Lung (tissue), 17 donors: ENCODE measurements at places on chromosomes 6 and 20.

DNA sequence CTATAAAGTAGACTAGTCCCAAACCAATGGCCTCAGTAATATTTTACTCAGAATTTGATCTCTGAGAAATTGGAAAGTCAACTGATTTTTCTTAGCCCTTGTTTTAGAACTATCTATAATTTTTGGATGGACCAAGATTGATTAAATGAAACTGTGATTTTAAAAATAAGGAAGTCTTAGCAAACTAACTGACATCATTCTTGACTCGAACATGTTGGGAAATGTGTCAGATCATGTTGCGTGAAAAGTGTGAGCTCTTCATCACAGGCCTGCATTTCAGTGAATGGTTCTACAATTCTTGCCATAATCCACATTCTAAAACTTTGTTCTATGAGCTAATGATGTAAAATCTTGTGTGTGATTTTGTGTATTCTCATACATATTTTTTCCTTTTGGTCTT lies 11.0 kb downstream of the TNFAIP3 start:
- no peak for DNase-seq

- DNase-seq: peak; percentile 78
Observed at GRCh38 chr6:39166189-39166911, 51.4 kb upstream of the SAYSD1 start.

GRCh38 chr6:145948328-145948727 lies 15.8 kb downstream of the SHPRH start:
- DNase-seq: no peak

DNA sequence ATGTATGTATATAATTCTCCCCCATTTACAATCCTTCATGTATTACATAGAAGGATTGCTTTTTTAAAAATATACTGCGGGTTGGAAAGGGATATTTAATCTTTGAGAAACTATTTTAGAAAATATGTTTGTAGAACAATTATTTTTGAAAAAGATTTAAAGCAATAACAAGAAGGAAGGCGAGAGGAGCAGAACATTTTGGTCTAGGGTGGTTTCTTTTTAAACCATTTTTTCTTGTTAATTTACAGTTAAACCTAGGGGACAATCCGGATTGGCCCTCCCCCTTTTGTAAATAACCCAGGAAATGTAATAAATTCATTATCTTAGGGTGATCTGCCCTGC lies 3.6 kb downstream of the FOXC1 start:
- no peak for DNase-seq

DNA sequence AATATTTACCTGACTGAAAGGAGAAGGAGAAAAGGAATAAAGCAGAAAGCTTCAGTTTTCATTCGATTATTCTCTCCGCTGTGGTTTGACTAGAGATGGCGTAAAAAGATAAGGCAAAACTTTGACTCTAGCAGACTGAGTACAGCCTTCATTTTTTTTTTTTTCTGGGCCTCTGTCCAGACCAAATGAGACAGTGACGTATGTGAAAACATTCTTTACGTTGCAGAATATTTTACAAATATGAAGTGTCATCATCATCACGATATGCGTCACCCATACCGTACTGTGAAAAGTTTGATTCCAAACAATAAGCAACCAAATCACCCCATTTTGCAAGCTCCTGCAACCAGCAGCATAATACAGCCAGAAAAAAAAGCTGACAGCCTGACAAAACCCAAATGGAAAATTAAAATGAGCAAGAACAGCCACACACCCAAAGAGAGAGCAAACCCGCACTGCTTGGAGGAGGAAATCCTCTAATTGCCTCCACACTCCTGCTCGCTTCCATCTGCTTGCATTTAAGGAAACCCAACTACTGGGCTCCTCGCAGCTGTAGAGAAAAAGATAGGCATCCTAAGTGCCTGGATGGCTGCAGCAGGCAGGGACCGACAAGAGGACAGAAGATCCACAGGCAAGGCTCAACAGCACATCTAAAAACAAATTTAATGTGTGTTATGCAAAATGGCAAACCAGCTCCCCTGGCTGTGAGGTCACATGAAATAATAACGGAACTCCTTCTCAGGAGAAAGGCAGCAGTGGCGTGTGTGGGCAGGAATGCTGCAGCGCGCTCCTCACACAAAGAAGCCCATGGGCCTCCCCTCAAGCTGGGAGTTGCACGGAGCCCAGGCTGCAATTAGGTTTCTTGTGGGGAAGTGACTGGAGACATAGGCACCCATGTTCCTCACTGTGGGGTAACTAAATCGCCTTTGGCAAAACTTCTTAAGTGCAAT lies 113.1 kb downstream of the FYN start:
- DNase-seq: peak; percentile 61

DNA sequence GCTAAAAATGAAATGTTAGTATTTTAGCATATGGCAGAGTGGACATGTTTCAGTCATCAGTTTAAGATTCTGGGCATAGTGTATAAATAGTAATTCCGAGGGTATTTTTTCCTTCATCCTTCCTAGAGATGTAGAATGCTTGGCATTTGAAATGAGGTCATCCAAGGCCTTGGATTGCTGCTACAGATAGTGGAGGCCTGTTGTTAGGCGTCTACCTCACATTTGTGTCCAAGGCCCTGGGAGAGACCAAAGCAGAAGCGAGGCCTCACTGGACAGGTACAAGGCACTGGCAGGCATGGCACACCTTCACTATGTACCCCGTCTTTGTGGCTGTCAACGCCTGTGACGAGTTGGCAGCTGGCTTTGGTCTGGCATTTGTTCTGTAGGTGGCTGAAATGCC lies 58.0 kb downstream of the DTD1 start:
- DNase-seq: no peak

- peak; percentile 64 for DNase-seq
Observed at GRCh38 chr6:40719671-40720374, 132.7 kb upstream of the LRFN2 start.

DNA sequence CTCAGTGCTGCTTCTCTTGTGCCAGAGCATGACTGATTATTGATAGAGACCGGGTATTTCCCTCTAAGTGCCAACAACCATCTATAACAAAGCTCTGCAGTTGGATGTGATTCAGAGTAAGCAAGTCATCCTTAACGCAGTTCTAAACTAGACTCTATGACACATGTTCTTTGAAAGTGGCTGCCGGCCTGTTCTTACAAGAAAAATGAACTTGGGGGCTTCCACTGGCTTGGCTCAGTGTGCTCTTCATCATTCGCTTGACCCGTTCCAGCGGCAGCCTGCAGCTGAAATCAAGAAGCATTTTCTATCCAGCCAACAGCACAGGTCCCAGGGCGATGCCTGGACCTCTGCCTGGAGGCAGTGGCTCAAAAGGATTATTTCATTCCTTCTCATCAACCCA lies 29.8 kb downstream of the GFOD1 start:
- peak; percentile 80 for DNase-seq

- no peak for DNase-seq
Observed at GRCh38 chr6:38498085-38498484, 141.6 kb downstream of the BTBD9 start.

GRCh38 chr6:96947055-96947454 lies 22.5 kb downstream of the KLHL32 start:
- no peak for DNase-seq

DNA sequence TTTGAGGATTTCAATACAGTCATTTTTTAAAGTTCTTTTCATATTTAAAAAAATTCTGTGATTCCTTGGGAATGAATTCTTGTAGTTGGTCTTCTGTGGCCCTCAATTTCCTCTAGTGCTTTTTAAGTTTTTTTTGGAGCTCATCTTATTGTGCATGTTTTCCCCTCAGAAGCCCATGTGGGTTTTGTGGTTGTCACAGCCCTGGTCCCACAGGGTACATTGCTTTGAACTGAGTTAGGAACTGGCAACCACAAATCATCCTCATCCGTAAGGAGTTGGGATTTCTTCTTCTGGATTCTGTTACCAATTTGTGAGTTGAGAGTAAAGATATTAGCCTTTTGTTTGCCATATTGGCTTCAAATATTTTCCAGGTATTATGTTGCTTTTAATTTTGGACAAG lies 89.9 kb downstream of the AKAP7 start:
- DNase-seq: no peak

DNA sequence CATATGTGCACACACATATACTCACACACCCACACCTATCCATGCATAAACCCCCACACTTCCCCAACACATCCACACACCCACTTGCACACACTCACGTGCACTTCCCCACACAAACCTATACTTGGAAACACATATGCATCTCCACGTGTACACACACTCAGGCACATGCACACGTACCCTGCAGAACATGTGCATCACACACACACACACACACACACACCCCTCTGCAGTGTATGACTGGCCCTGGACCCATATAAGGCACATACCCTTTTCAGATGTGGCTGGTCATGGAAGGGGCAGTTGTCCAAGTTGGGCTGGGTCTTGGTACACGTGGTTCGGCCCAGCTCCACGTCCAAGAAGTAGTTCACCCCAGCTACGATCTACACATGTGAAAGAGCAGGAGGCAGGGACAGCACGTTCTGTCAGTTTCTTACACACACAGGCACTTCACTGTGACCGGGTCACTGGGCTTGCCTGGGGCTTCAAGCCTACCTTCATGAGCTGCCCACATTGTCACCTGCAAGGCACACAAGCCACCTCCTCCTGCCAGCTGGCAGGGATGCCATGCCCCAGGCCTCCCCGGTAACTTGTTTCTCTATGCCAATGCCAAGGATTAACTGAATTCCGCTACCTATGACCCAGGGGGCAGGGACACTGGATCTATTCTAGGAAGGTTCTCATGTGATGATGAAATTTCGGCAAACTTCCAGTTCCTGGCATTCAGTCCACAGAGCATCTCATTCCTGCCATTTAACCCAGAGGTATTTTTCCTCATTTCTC lies 2.6 kb downstream of the CST3 start:
- DNase-seq: no peak

- DNase-seq: no peak
Observed at GRCh38 chr6:33683051-33683571, 28.4 kb downstream of the UQCC2 start.

- DNase-seq: no peak
Observed at GRCh38 chr20:46959081-46959692, 64.5 kb downstream of the EYA2 start.

- peak; percentile 13 for DNase-seq
Observed at GRCh38 chr20:2301164-2301622, 5.4 kb downstream of the TGM3 start.

DNA sequence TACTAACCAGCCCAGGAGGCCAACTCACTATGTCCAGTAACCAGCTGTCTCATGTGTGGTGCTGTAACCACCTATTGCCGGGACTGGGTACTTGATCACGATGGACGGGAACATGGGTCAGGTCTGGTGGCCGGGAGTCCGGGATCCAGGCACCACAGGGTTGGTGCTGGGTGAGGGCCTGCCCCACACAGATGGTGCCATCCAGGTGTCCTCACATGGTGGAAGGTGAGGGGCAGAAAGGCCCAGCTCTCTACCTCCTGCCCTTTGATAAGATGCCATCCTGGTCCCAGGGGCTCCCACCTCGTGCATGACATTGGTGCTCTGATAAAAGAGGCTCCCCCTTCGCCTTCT lies 116.3 kb downstream of the TAF4 start:
- DNase-seq: no peak

DNA sequence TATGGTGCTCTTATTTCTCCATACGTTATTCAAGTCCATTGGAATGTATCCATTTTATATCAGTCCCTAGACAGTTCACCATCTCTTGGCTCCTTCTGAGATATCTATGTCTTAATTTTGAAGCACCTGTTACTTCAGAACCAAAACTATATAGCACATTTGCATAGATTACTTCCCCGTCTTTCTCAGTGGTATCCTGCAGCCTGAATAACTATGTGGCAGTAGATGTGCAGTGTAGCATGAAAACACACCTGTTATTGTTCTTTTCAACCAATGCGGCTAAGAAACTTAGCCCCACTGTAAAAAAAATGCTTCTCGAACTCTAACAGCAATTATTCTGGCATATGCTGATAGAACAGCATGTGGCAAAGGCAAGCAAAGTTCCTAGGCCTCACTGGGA lies 1184.4 kb upstream of the ADGRB3 start:
- no peak for DNase-seq

GRCh38 chr6:48447251-48447650 lies 336.3 kb upstream of the PTCHD4 start:
- no peak for DNase-seq

DNA sequence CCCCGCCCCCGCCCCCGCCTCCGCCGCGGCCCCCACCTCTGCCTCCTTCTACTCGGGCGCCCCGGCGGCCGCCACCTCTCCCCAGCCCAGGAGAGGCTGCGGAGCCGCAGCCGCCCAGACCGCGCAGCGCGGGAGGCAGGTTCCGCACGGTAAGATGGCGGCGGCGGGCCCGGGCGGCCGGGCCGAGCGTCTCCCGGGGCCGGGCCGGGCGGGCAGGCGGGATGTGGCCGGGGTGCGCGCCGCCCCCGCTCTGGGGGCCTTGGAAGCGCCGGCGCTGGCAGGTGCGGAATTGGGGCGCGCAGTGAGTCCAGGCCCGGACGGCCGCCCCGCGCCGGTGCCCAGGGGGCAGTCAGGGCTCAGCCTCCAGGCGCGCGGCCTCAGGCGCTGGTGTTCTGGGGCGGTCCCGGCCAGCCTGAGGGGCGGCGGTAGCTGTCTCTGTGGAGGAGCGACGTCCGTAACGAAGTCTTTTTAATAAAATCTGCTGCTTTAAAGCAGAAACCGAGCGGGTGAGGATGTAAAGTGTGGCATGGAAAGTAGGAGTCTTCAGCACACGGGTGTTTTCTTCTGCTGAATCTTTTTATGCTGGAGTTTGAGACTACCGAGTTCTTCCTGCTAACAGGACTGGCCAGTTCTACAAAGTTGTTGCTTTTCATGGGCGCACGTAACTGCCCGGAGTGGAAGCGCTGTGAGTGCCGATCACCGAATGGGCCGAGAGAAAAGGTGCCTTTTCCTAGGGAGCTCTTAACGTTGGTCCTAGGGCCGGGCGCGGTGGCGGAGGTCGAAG lies at the start of gene GID8:
Gene GID8 (plus strand): TSS at position 43 of the 784 bp plus-strand sequence. CDS start 3,356 bp downstream, outside the sequence.
- peak; percentile 51 for DNase-seq

DNA sequence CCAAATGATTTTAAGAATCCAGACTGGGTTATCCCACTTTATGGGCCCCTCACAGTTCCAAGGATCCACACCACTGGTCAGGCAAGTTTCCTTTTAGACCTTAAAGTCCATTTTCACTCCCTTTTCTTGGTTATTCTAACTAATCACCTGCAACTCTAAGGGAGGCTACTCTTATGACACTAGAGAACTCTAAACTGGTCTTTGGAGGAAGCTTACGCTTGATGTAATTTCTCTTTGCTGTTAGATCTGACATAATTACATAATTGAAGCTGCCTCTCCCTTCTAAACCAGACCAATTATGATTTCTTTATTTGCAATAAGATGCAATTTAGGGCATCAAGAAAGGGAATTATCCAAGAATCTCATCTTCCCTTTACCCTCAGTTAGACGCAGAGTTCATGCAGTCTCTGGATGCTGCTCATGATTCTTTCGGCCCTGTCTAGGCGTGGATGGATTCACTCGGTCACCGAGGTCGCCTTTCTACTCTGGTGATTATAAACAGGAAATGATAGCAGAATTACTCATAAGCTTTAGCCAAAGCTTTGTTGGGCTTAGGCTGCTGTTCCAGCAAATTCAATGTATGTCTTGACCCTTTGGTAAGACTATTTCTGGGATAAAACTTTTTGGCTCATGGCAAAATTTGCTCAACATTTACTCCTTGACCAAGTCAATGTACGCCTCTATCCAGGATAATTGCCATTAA lies 166.4 kb upstream of the PRND start:
- no peak for DNase-seq

- DNase-seq: peak; percentile 77
Observed at GRCh38 chr20:4592316-4593148, 129.2 kb upstream of the PRND start.
